Activated CD4-positive, alpha-beta T cell treated with anti-CD3 and anti-CD28 coated beads for 48 hours (primary cell): ENCODE measurements at places on chromosomes 12 and 14.

- DNase-seq = no peak
Measured at GRCh38 chr12:111741235-111741812, 25.4 kb upstream of the ALDH2 start.

DNA sequence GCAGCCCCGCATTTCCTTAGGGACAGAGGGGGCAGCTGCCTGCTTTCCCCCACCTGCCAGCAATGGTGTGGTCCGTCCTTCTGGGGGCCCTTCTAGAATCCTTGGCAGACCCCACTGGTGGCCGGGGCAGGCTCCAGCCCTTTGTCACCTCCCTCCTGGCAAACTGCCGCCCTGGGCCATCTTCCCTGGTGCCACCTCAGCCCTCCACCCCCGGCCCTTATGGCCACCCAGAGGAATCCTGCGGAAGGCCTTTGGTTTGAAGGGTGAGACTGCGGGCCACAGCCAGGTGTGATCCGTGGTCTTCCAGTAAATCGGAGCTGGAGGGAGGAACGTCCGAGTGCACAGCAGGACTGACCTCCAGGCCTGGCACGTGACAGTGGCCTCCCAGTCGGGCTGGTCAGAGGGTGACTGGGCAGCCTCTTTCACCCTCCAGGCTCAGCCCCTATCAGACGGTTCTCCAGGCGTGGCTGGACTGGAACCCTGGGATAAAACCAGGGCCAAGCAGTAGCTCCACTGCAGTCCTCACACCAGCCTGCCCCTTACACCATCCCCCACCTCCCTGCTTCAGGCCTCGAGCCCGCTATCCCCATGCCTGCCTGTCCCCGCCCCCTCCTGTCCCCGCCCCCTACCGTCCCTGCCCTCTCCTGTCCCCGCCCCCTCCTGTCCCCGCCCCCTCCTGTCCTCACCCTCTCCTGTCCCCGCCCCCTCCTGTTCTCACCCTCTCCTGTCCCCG lies 12.4 kb downstream of the FBRSL1 start:
- DNase-seq = peak; percentile 27

DNA sequence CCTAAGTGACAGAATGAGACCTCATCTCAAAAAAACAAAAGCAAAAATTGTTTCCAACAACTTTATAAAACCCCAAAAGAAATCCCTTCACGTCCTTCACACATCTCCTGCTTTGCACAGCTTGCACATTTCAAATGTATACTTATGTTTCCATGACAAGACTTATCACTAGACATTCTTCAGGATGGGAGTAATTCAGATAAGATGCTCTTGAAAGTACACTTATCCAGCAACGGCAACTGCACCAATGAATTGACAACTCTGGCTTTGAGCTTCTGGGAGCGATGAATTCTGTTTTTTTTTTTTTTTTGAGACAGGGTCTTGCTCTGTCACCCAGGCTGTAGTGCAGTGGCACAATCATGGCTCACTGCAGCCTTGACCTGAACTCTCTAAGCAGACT lies 30.8 kb upstream of the AKAP5 start:
- no peak for DNase-seq

DNA sequence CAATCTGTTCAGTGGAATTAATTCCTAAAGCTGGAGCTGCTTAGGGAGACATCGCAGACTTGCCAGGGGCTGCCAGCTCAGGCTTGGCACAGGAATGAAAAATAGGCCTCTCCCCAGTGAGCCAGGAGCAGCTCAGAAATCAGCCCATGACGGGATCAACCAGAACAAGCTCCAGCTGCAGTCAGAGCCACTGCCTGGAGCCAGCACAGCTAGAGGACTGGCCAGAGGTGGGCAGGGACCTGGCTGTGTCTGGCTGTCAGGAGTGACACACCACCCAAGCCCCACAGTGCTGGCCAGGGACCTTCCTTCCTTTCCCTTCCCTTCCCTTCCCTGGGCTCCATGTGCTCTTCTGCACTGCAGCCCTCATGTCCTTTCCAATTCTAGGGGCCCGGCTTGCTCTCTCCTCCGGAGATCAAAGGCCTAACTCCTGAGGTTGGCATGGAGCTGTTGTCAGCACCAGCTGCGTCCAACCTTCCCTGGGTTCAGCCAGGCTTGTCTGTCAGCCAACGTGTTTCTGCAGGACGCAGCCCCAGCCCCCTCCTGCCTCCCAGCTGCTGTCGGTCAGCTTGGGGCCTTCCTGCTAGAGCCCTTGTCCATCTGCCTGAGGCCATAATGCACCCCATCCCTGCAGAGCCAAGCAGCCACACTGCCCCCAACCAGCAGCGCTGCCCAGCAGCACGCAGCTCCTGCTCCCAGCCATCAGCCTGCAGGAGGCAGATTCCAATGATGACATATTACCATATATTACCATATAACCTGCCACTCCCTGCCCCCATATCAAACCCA lies 149.3 kb downstream of the CALM1 start:
- DNase-seq = no peak

DNA sequence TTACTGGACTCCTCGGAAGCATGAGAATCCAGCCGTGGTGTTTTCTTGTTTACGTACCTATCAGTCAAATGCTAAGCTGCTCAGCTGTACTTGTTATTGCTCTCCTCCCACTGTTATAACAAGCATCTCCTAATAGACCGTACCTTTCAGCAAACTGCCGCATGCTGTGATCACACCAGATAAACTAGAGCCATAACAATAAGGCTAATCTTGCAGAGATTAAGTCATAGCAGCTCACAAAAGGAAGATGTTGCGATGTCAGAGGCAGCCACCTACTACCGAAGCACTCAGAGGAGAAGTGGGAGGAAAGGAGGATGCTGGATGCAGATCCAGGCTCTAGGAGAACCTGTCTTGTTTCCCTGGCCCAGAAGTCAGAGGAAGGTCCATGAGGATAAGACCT lies 196.0 kb downstream of the GALC start:
- no peak for DNase-seq

GRCh38 chr14:95018821-95019220 lies 138.5 kb downstream of the DICER1 start:
- no peak for DNase-seq

DNA sequence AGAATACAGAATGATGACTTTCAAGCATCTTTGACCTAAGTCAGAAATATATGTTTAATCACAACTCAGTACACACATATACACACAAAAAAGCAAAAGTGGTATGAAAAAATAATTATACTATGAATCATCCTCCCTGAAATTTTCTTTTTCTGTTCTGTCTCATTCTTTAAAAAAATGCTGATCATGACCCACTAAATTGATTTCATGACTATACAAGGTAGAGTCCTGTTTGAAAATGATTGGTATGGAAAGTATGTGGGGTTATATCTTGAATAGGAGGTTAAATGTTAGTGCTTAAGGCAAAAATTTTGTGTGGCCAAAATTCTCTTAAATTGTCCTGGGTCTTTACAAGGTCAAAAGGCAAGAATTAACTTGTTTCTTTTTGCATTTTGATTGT lies 80.4 kb downstream of the SUDS3 start:
- DNase-seq = no peak

- peak; percentile 64 for DNase-seq
Measured at GRCh38 chr12:55743406-55744339, 751 bp downstream of the GDF11 start.

DNA sequence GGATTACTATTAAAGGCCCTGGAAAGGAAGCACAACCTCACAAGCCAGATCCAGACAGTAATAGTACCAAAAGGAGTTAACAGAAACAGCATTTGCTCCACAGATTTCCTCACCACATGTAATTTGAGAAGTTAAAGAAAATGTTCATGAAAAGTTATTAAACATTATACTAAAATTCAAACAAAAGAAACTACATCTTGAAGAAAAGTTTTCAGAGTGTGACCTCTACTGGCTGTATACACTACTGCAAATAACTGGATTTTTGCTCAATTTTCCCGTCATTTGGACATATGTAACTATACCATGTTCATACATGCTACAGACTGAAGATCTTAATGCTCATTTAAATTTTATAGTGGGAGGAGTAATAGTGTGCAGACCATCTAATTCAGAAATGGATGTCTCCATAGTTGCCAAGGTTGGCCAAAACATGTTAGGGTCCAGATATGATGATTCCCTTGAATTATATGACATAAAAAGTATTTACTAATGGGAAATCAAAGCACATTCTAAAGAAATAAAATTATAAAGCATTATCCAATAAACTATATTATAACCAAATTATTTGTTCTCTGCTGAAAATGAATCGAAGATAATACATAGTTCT lies 5.6 kb downstream of the KRR1 start:
- no peak for DNase-seq

GRCh38 chr14:101233391-101233790 lies 327.9 kb upstream of the DIO3 start:
- DNase-seq = no peak

DNA sequence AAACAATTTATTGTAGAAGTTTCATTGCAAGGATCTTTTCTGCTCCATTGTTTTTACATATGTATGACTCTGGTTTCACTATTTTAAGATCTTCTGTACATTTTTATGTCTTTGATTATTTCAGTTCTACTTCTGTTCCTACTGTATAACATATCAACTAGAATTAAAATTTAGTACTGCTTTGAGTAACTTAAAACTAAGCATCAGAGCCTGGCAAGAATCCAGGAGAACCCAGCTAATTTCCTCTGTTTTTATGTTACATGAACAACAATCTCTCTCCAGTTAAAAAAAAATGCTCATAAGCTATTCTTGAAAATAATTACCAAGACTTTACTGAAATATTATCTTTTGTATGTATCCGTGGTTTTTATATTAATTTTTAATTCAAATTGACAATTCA lies 370.7 kb downstream of the TMTC2 start:
- no peak for DNase-seq

DNA sequence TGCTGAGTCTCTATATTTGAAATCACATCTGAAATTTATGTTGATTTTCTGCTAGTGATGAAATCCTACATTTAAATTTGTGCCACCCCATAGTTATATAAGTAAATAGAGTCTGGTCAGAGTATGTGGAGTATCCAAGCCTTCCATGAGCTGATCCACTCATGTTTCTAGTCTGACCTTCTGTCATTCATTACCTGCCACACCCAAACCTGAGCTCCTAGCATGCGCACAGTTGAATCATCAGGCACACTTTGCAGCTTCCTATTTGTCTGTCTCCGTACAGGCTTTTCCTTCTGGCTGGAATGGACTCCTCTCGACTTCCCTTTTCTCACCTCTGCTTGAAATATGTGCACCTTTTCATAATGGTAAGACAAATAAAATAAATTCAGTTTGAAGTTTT lies 45.3 kb upstream of the LRIG3 start:
- DNase-seq = no peak

GRCh38 chr14:53542732-53543131 lies 389.6 kb upstream of the DDHD1 start:
- DNase-seq = no peak

- no peak for DNase-seq
Measured at GRCh38 chr14:64465831-64466554, 694 bp downstream of the AKAP5 start.

DNA sequence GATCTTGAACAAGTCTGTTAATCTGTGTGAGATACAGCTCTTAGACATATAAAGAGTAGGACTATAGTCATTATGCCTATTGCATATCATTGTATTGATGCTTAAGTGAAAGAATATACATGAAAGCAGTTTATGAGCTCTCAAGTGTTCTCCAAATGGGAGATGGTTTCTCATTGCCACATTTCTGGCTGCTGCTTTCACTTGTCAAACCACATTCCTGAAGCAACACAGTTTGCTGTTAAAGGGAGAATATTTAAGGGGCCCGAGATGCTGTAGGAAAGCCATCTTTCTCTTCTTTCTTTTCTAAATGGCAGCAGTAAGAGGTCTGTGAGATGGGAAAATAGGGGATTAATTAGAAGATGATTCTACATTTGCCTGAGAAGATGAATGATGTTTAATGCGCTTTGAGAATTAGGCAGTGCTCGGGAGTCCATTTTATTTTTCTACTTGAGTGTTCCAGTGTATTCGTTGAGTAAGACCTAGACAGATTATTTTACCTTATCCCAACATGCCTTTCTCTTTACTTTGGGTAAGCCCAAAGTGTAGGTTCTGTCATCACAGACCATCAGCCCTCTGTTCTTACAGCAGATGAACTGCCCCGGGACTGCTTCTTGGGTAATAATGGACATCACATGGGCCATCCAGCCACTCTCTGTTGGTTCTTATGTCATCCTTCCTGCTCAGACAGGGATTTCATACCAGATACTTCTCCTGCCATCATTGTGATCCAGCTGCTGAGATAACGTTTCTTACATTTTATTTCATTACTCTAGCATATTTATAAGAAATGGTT lies 35.6 kb downstream of the ANO4 start:
- no peak for DNase-seq

- no peak for DNase-seq
Measured at GRCh38 chr14:55715889-55716288, 135.9 kb downstream of the KTN1 start.

DNA sequence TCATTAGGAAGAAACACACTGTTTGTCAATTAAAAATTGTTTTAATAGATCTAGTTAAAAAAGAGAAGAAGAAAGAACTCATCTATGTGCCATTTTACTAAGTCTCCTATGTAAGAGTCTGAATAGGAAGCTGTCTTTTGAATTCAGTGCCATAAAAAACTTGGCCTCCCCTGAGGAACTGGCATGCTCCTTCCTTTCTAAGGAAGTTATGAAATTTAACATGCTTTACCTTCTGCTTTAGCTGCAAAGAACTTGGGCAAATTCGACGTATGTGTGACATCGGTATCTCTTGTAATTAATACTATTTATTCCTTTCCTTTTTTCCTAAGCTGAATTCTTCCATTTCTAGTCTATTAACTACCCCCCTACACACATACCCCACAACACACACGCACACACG lies 12.5 kb downstream of the TM7SF3 start:
- no peak for DNase-seq
